ENCODE measurements at places on chromosomes 3 and 15. TPM values are rescaled to one million over a fixed set of nuclear protein-coding genes. Genes with fewer than 3 reads are reported as not detected.

TMCO5A gene
- total RNA-seq = not detected

COL6A6 gene
- total RNA-seq = not detected

MAP2K5 gene
- total RNA-seq = 5.5 TPM

TICRR gene
- 6.6 TPM for total RNA-seq

RTP1 gene
- total RNA-seq = not detected

KLHL18 gene
- 6.9 TPM for total RNA-seq

ZNF197 gene
- total RNA-seq = 6.8 TPM

DNA sequence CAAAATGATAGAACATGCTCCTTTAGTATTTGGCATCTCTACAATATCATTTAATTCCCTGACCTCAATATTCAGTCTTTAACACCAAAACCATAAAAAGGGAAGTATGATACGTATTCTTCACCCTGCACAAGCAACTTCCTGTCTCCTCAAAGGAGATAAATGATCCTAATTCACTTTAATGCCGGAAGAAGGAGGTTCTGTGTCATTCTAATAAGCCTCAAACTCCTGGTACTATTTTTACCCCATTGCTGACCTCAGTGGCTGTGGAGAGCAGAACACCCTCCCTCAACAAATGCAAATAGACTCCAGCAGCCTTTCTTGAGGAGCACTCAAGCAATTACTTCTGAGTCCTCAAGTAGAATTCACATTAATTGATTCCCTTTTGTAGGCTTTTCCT lies 173.3 kb downstream of the TMEM108 start:
- DNase-seq = peak; percentile 21

DNA sequence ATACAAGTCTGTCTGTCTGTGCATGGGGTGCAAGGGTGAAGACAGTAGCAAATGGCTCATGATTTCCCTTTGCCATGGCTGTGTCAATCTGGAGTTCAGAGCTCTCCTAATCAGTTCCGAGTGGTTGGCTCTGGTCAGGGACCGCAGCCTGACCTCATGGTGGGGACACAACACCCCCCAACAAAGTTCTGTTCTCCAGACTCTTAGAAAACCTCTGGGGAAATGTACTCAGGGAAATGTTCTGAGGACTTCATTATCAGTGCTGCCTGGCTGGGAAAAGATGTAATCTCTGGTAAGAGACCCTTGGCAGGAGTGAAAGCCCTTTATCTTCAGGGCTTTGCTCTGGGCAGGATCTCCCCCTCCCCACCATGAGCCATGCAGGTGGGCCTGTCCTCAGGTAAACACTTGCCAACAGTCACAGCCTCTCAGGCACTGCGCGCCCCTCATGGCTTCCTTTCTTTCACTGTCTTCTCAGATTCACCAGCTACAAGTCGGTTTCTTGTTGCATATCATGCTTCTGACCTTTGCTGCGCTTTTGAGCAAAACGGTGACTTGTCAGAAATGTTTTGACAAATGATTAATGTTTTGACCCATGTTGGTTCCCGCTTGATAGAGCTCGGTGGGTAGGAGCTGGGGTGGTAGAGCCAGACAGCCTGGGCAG lies 95.5 kb downstream of the ST6GAL1 start:
- DNase-seq = no peak

- no peak for DNase-seq
These were observed 464.3 kb downstream of the EPHA3 start for GRCh38 chr3:89571707-89572106.

DNA sequence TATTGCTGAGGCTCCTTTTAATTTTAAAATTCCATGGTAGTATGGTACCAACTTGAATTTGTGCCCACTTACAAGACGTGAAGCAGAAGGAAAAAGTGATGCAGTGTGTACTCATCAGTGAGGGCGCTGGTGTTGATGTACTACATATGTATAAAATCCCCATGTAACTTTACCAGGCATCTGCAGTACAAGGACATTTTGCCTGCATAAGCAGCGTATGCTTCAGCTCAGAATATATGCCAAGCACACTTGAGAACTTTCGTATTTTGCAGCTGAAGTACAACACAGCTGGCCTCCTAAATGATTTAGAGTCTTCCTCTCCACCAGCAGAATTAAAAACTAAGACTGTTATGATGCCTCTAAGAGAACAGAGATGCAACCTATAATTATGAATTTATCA lies 108.9 kb downstream of the RYR3 start:
- no peak for DNase-seq

DNA sequence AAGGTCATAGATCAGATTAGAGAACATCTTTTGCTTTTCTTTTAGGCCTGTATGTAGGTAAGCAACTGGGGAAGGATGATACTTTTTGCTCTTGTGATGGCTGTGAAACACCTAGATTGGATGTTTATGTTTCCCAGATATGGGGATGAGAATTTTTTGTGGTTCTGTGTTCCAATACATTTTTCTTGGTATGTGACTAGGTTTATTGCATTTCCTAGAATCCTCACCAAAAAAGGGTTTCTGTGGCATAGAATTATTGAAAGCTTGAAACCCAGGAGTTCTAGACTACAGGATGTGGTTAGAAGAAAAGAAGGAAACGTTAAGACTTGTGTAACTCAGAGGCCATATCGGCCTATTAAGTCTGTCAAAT lies 25.8 kb downstream of the OXNAD1 start:
- DNase-seq = peak; percentile 20

DNA sequence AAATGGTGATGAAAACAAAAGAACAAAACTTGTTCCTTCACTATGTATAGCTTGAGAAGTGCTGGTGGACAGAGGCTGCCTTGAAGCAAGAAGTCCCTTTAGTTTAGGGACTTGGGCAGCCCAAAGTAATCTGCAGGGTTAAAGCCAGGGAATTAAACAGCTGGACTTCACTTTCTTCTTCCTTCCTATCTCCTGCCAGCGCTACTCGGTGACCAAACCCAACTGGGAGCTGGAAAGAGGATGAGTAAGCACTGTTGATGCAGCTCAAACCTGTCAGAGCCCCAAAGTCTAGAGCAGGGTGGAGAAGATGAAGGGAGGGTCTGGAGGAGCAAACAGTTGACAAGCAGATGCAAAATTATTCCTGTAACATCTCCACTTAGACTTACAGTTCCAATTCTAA lies 73.1 kb upstream of the FBN1 start:
- peak; percentile 33 for DNase-seq

DNA sequence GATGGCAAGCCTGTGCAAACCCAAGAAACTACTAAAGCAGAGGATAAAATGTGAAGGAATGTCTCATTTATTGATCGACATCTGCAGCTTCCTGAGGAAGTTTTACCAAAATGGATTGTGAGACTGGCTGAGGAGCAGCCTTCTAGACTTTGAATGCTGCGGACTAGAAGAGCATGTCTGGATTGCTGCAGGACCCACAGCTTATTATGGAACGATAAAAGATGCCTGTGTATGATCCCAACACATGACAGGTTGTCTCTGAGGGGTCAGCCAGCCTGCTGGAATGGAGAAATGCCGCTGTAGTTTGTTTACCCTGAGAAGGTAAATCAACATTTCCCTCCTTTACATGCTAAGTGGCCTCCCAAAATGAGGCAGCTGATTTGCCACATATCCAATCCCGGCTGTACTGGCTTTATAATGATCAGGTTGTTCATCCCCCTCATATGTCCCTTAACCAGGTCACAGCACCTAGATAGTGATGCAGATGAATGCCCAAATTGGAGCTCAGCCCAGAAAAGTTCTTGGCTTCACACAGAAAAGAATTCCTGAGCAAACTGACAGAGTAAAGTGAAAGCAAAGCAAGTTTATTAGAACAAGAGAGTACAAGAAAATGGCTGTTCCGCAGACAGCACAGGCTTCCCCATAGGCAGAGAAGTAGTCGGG lies 63.9 kb downstream of the IL12A start:
- DNase-seq = peak; percentile 67

DNA sequence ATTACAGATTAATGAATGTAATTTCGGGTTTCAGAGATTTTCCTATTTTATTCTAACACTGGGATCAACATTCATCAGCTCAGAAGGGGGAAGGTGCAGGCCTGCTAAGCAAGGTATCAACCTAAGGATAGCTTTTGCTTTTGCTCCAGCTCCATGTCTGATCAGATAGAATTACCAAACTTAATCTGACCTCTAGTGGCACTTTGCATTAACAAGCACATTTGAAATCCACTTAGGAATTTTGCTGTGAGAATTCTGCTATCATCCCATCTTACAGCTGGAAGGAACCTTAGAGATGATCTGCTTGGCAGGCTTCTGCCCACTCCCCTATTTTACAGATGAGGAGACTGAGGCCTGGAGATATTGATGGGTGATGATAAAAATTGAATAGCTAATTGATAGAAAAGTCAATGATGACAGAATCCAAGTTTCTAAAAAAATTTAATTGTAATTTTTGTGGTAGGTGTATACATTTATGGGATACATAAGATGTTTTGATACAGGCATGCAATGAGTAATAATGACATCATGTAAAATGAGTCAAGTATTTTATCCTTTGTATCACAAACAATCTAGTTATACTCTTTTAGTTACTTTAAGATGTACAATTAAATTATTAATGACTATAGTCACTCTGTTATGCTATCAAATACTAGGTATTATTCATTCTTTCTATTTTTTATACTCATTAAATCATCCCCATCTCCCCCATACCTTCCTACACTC lies 209.2 kb upstream of the ZPLD1 start:
- peak; percentile 79 for DNase-seq

DNA sequence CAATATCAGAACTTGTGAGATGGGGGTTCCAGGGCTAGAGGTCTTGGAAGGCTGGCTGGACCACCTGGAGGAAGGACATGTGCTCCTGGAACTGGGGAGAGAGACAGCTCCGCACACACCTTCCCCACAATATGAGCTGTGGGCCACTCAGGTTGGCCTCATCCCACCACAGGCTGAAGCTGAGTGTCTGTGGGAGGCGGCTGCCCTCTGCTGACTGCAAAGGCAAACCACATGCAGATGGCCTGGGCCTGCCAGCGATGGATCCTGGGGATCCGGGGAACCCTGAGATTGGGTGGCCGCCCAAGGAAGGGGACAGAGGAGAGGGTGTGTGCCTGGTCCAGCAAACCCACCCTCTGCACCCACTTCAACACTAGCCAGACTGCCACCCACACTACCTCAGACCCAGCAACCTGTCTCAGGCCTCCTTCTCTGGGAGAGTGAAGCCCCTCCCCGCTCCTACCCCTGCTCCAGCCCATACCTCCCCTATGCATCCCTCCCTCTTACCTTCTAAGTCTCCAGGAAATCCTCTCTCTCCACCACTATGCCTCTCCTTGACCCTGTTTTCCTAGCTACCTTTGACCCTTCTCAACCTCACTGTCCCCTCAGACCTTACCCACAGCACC lies 44.8 kb downstream of the CYP11A1 start:
- peak; percentile 55 for DNase-seq

- DNase-seq = no peak
These were observed 414.6 kb upstream of the ARPP21 start for GRCh38 chr3:35224565-35225295.

DNA sequence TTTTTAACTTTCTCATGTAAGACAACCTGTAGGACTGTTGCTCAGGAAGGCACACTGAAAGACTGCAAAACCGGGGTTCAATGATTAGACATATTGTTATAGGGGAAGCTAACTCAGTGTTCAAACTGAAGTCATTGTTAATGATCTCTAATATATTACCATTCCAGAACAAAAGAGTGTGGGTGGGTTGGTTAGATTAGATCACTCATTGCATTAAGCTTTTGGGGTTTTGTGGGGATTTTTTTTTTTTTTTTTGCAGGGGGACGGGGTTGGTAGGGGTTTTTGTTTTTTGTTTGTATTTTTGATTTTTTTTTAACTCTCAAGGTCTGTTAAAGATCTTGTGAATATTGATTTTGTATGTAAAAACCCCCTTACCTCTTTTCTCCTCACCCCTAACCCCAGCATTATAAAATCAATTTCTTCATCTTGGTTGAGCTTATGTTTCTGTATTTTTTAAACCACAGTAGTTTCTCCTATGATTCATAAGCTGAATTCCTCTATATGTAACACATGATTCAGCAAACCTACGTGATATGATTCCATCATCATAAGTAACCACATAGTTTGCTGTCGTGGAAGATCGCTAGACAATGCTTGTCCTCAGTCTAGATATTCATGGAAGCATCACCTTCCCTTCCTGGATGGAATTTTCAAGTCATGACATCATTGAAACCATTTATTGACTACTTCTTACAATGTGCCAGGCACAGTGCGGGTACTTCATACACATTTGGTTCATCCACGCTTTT lies 544.1 kb upstream of the MDFIC2 start:
- peak; percentile 41 for DNase-seq

DNA sequence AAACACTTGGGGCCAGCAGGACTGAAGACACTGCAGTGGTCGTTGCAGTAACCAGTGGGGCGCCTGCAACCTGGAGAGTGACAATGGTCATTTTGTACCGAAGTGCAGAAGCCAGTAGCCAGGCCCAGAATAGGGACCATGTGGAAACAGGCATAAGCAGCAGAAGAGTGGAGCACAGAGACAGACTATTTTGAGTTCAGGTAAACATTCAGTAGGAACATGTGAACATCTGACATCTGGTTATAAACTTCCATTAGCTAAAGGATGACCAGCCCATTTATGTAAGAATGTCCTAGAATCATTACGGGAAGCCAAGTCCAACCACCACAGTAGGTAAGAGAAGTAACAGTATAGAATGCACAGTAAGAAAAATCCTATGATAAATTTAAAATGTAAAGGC lies 32.4 kb upstream of the TKT start:
- DNase-seq = no peak

GRCh38 chr3:86744051-86744450 lies 246.9 kb downstream of the VGLL3 start:
- DNase-seq = no peak

GRCh38 chr15:90956274-90957030 lies 1.8 kb downstream of the RCCD1 start:
- DNase-seq = no peak

- peak; percentile 2 for DNase-seq
These were observed 36.2 kb downstream of the NGLY1 start for GRCh38 chr3:25747033-25747432.

- DNase-seq = peak; percentile 70
These were observed 234.0 kb downstream of the NR2F2 start for GRCh38 chr15:96564546-96564945.

- DNase-seq = no peak
These were observed 797 bp downstream of the PAQR9 start for GRCh38 chr3:142962520-142963233.

Measured in M059J (cell line).